Dermis blood vessel endothelial cell (primary cell): ENCODE measurements at places on chromosomes 4 and X. TPM values are rescaled to one million over a fixed set of nuclear protein-coding genes. Genes with fewer than 3 reads are reported as not detected.

Gene CSAG3
- not detected in 2 replicates for total RNA-seq

Gene NPY2R
- not detected in 2 replicates for total RNA-seq

GRCh38 chr4:170049766-170050165 is 23.6 kb upstream of the MFAP3L start:
- no peak for DNase-seq

DNA sequence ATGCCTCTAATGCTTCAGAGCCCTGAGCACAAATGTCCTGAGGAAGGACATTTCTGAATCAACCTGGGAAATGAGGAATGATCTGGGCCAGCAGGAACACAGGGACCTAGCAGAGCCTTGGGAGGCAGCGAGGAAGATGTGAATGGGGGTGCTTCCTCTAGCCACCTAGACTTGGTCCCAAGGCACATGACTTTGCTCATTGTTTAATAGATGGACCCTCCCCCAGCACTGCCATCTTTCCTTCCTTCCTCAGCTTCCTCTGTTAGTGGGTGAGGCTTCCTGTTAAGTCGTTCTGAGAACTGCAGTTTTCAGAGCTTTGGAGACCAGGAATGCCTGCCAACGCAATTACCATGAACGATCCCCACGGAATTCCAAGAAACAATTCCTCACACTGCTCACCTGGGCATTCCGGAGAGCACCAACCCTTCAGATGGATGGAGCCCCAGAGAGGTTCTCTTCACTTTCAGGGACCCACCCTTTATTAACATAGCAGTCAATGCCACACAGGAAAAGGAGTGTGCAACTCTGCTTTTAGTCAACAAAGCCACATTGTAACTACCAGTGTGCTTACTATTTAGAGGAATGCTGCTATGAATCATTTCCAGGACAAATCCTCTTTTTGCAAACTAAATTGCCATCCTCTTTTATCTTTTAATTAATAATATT is 48.5 kb upstream of the STIM2 start:
- DNase-seq: peak; percentile 63

DNA sequence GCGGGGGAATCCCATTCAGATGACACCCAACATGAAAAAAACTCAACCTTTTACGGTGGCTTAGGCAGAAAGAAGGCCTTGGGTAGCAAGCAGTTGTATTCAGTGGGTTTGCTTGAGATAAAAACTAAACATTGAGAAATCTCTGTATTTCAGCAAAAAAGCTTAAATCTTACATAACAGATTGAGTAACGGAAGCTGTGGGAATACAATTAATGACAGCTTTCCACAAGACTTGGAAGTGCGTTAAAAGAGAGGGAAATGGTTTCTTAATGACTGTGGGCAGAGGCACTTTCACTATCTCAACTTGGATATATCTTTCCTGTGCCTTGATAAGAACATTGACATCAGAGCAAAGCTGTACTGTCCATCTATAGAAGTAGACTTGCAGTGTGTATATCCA is 418.5 kb upstream of the HS3ST1 start:
- no peak for DNase-seq
